D341Med (cell line): ENCODE measurements at places on chromosomes 3 and 15.

GRCh38 chr3:175422744-175423143, 563.6 kb downstream of the NAALADL2 start:
- DNase-seq: no peak

DNA sequence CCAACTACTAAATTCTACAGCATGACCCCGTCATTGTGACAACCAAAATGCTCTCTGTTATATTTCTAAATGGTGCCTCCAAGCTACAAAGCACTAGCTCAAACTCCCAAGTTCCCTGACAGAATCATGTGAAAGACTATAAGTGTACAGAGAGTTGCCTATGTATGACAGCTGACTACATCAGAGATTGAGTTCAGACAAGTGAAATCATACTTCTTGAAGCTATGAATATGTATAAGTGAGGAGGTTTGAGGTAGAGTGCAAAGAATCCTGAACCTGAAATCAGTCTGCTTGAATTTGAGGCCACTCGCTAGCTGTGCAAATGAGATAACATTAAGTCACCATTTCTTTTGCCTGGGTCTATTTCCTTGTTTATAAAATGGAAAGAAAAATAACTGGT, 63.9 kb upstream of the TP63 start:
- no peak for DNase-seq

DNA sequence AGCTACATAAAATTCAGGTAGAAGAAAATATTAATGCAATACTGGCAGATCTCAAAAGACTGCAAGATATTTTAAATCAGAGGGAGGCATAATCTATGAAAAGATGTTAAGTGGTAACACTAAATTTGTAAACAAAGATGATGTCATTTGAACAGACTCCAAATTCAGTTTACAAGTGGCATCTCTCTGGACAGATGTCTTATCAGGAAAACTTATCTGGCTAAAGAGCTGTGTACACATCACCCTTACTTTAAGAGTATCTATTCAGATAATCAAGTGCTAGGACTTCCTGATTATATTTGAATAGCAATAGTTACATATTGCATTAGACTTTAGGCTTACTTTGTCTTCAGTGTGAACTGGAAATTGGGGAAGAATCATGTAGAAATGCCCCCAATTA, 231.5 kb downstream of the WDR72 start:
- no peak for DNase-seq

DNA sequence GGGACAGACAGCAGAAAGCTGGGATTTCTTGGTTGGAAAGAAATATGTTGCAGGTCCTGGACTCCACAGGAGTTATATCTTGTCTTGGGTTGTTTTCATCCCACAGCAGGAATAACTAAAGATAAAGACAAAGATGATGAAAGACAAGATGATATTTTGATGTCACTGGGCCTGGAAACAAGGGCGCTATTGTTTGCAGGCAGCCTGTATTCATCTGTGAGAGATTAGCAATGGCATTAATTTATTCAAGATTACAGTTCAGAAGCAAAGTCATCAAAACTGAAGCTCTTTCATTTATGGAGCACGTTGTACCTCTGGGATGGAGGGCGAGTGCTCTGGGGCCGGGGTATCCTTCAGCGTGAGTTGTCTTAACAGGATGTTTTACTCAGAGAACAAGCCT, 213.8 kb downstream of the LRTM1 start:
- no peak for DNase-seq

DNA sequence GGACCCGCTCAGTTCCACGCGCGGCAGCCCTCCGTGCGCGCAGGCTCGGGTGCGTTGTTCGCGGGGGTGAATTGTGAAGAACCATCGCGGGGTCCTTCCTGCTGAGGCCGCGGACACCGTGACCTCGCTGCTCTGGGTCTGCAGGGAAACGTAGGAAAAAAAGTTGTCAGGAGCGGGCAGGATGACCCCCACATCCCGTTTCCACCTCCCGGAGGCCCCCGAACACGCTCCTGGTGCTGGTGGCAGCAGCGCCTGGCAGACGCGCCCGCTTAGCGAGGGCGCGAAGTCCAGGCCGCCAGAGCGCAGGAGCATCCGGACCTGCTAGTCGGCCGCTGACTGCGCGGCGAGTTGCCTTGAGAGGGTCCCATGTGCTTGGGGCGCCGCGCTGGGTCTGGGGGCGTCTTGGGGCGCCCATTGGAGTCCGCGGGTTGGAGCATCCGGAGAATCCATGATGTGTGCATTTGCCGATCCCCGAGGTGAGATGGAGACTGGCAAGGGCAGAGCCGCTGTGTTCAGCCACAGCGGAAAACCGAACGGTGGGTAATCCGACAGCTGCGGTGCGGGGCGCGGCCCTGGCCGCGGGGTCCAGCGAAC, 520 bp downstream of the GREM1 start:
- peak; percentile 55 for DNase-seq

DNA sequence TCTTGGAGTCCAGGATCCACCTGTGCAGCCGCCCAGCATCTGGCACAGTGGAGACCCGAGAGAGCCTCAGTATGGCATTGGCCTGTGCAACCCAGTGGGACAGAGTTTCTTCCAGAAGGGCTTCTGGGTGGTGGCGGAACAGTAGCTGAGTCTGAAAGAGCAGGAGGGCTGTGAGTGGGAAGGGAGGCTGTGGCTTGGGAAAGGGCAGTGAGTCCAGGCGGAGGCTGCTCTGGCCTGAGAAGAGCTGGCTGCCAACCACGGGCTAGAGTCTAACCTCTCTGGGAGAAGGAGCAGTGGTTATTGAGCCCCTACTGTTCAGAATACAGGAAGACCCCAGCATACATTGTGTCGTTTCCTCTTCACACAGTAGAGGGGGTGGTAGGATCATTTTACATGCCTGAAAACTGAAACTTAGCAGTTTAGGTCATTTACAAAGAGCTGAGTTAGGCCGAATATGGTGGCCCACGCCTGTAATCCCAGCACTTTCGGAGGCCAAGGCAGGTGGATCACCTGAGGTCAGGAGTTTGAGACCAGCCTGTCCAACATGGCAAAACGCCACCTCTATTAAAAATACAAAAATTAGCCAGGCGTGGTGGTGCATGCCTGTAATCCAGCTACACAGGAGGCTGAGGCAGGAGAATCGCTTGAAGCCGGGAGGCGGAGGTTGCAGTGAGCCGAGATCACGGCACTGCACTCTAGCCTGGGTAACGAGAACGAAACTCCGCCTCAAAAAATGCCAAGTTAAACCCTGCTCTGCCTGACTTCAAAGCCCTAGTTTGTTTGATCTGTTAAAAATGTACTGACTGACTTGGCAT, 3.2 kb downstream of the AEN start:
- DNase-seq: no peak

- no peak for DNase-seq
Observed at GRCh38 chr3:23075496-23075895, 127.6 kb upstream of the UBE2E2 start.

GRCh38 chr3:13077431-13078162, 4.4 kb upstream of the IQSEC1 start:
- DNase-seq: no peak

- DNase-seq: no peak
Observed at GRCh38 chr15:45099549-45100165, 14.3 kb downstream of the DUOX2 start.

GRCh38 chr15:26081758-26082220, 218.7 kb upstream of the ATP10A start:
- no peak for DNase-seq

- DNase-seq: no peak
Observed at GRCh38 chr15:47246317-47246716, 471.0 kb upstream of the SEMA6D start.

DNA sequence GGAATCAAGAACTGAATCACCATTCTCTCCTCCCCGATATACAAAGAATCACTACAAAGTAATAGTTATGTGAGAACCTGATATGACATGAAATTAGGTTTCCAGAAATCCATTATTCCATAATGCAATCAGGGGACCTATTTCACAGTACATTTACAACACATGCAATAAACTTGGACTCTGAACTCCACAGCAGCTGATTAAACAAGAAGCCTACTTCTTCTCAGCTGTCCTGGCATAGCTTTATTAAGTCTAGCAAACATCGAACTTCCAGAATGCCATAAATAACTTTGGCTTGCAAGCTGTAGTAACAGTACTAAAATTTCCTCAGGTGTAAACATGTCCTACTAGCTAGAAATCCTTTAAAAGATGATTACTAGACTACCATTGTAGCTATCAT, 17.8 kb downstream of the PDCD10 start:
- DNase-seq: no peak

DNA sequence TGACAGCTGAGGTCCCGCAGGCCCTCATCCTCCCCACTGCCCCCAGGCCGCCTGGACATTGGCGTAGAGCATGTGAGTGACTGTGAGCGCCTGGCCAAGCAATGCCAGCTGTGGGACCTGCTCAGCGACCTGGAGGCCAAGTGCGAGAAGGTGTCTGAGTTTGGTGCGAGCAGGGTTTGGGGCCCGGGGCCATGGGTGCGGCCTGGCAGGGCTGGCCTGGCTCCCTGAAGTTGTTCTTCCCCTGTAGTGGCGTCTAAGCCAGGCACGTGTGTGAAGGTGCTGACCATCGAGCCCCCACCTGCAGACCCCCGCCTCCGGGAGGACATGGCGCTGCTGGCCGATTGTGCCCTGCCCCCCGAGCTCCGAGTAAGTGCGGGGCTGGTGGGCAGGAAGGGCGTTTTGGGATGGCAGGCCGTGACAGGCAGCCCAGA, 4.2 kb downstream of the ABTB1 start:
- no peak for DNase-seq

DNA sequence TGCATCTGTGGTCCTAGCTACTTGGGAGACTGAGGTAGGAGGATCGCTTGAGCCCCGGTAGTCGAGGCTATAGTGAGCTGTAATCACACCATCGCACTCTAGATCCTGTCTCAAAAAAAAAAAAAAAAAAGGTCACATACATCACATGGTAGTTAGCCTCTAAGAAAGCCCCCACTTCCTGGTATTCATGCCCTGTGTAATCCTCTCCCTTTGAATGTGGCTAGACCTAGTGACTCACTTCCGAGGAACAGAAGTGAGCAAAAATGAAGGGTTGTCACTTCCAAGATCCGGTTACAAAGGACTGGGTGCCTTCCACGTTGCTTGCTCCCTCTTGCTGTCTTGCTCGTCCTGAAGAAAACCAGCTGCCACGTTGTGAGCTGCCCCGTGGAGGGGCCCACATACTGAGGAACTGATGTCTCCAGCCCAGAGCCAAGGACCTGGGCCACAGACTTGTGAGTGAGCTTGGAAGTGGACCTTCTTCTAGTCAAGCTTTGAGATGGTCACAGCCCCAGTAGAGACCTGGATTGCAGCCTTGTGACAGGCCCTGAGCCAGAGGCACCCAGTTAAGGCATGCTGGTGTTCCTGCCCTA, 12.6 kb upstream of the LCTL start:
- peak; percentile 4 for DNase-seq

DNA sequence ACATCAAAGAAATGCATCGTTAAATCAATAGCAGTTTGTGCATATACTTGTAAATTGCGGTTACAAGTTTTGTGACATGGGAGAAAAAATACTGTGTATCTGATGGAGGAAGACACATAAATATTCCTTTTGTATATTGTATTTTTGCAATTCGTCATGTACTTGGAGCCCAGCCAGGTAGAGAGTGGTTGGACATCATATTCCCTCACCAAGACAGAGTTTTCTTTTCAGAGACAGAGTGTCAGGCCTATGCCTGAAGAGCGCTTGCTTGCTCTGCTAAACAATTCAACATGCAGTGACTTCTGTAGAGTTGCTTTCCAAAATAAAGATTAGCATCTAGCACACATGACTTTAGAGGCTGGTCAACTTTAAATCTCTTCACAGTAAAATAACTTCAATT, 24.8 kb upstream of the MEIS2 start:
- DNase-seq: no peak

GRCh38 chr15:33458421-33458820, 147.7 kb downstream of the RYR3 start:
- no peak for DNase-seq

GRCh38 chr15:101407966-101408775, 81.3 kb downstream of the PCSK6 start:
- DNase-seq: peak; percentile 30

GRCh38 chr3:68239542-68239941, 585.1 kb upstream of the SUCLG2 start:
- peak; percentile 62 for DNase-seq

GRCh38 chr15:92733934-92734521, 78.5 kb upstream of the FAM174B start:
- DNase-seq: no peak

DNA sequence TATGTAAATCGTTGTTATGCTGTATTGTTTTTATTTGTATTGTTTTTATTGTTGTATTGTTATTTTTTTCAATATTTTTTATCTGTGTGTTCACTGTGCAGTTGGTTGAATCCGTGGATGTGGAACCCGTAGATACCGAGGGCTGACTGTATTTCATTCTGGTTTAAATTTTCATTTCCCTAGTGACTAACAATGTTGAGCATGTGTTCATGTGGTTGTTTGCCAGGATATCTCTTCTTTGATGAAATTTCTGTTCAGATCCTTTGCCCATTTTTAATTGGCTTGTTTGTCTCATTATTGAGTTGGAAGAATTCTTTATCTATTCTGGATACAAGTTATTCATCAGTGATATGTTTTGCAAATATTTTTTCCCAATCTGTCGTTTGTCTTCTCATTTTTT, 29.7 kb downstream of the STOML1 start:
- DNase-seq: no peak

GRCh38 chr3:123431658-123432324, 17.1 kb downstream of the ADCY5 start:
- DNase-seq: no peak

DNA sequence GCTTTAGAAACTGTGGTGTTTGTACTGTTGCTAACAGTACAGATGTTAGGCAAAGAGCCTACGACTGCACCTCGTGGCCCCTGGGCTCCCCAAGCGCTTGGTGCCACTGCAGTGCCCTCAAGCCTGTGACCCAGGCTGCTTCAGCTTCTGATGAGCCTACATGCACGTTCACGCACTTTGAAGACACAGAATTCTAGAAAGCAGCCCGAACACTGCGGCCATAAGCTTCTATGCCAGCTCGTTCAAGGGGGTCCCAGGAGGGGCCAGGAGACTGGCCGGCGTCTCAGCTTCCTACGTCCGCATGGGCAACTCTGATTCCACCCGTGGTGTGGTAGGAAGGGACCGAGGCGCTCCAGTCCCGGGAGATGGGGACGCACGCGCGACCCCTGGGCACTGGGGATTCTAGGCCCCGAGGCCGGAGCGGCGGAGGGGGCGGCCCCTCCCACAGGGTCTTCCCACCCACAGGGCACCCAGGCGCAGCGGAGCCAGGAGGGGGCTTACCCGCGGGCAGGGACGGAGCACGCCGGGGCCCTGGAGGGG, 653 bp downstream of the MYO5C start:
- no peak for DNase-seq

- DNase-seq: no peak
Observed at GRCh38 chr3:183033746-183034145, 53.4 kb upstream of the DCUN1D1 start.

DNA sequence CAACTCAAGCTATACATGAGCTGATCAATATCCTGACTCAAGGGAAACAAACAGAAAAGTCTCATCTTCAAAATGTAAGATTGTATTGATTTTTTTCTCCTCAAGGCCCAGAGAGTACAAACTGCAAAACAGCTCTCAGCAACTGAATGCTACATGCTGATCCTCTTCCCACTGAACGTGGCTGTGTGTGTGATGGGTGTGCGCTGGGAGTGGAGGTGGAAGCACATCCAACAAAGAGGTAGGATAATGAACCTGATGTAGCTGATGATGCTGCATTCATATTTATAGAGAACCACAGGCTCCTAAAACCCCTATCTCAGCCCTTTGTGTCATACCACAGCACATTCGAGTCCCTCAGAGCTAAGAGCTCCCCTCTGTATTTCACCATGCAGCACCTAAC, 56.8 kb downstream of the GABRB3 start:
- no peak for DNase-seq

GRCh38 chr3:48142316-48142870, 45.8 kb downstream of the CDC25A start:
- no peak for DNase-seq

- no peak for DNase-seq
Observed at GRCh38 chr15:101060576-101061551, 141.7 kb downstream of the LRRK1 start.
